ENCODE measurements at places on chromosomes 1 and 21.

DNA sequence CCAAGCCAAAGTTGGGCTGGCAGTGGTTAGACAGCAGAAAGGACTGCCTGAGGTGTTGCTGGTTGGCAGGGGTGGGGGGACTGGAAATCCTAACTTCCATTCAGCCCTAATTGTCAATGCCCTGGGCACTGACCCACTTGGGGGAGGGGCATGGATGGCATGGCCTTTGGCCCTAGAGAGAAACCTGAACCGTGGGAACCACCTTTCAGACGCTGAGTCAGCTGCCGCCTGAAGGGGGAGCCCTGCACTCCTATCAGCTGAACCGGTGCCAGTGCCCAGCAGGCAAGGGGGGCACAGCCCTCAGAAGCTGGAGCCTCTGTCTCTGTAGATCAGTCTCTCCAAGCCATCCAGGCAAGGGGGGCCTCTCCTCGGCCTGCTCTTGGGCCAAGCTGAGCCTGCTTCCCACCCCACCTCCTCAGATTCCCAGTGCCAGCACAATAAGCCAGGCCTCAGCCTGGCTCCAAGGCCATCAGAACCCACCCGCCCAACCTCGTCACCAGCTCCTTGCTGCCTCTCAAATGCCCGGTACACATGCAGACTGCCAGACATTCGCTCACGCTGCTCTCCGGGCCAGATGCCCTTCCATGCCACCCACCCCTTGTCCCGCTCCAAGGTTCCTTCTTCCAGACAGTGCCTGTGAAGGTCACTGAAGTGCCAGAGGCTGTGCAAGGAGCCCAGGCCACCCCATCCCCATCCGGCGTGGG, 11.6 kb downstream of the TINAGL1 start:
- peak; percentile 46 for DNase-seq

DNA sequence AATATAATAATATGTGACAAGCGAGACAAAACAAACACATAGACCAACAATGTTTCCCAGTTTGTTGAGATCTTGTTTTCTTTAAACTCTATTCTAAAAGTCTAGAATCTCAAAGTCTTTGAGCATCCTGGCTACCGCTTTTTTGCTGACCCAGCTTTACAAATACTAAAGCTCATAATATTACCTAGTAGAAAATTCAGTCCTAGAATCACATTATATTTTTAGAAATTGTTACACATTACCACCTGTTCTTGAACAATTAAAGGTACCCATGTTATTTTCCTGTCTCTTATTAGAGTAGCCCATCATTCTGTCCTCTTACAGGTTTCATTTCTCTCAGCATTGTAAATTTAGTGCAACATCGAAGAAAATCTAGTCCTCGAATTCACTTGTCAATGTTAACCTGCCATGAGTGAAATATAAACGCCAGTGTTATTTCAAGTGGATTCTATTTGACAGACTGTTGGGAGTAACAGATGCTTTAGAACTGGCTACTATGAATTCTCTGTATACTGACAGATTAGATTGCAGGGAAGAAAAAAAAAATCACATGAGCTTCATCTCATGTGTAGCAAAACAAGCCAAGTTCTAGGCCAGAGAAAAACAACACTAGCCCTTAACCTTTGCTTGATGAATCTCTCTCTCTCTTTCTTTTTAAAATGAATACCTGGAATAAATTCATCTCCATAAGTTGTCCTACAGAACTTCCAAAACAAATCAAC, 851.2 kb upstream of the ADAMTS5 start:
- DNase-seq, result no peak

DNA sequence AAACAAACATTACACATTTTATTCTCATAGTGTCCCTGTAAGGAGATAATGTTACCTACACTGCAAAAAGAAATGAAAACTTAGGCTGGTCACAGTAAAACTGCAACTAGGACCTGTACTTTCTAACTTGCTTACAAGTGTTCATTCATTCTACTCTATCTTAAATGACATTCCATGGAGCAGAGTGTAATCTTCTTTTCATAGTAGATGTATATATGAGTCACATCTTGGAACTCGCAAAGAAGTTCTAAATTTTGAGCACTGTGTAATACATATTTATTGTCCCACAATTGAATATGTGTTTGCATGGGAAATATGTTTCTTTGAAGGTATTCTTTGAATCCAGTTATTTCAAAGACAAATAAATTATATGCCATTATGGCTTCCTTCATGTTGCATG, 1258.5 kb upstream of the ADGRL2 start:
- DNase-seq, result no peak

DNA sequence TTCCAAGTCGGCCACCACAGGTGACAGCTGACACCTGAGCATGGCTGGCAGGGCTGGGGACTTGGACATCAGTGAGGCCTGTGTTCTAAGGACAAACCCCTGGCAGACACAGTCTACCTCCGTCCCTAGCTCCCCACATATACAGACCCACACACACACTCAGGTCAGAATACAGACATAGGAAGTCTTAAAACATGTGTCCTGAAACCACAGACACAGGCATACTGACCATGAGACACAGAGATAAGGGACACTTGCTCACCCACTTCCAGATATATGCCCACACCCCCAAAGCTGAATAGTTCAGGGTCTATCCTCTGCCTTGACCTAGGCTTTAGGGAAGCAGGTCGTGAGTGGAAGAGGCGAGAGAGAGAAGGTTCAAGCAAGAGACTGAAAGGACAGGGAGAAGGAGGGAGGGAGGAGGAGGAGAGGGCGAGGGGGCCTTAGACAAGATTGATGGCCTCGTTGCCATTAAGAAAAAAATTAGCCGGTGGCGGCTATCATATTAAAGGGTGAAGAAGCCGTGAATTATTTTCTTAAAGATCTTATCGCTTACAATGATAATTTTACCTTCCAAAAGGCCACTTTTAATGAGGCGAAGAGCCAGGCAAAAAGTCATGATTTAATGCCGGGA, 49.9 kb downstream of the TMEM53 start:
- no peak for DNase-seq

GRCh38 chr21:44713846-44714245, 2.5 kb upstream of the TSPEAR start:
- no peak for DNase-seq

GRCh38 chr1:8679929-8680663, 137.3 kb downstream of the RERE start:
- DNase-seq, result no peak

DNA sequence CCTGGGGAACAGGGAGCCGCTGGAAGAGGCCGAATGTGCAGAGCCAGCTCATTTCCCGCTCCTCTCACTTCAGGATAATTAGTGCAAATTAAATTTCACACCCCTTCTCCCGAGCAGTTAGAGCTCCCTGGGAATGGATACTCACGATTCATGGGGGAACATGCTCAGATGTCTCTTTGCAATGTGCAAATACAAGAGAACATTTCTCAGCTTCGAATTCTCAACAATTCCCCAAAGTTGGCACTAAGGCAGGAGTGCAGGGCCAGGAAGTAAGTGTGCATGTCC, 54.9 kb downstream of the CAMK2N1 start:
- DNase-seq, result no peak

- peak; percentile 60 for DNase-seq
Observed at GRCh38 chr1:28915031-28915895, 894 bp downstream of the EPB41 start.

All from activated T-cell treated with anti-CD3 and anti-CD28 coated beads, Interleukin-2, amount 50 U/mL, for 1 hour (primary cell).